ENCODE measurements at places on chromosomes 7 and 10.
A peak's percentile ranks its signal among the peaks of the same experiment; 100 is the strongest.

DNA sequence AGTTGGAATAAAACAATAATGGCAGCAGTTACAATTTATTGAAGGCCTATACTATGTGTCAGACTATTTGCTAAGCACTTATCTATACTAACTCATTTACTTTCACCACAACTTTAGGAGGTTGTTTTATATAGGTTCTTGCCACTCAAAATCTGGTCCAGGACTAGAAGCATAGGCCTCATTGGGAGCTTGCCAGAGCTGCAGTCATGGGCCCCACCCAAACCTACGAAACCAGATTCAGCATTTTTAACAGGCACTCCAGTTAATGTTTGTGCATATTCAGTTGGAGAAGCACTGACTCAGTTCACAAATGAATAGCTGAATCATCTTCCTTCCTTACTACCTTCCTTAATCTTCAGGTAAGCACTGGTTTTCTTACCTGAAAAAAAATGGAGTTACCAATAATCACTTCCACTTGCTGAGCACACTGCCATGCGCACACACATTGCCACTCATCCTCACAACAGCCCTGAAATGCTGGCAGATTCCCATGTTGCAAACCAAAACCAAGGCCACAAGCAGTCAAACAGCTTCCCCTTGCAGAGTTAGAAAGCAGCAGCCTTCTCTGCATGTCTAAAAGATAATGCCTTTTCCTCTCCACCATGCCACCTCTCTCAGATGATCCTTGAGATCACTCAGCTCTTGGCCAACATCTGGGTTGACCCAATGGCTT is 122.4 kb downstream of the SLC16A9 start:
- DNase-seq = no peak

DNA sequence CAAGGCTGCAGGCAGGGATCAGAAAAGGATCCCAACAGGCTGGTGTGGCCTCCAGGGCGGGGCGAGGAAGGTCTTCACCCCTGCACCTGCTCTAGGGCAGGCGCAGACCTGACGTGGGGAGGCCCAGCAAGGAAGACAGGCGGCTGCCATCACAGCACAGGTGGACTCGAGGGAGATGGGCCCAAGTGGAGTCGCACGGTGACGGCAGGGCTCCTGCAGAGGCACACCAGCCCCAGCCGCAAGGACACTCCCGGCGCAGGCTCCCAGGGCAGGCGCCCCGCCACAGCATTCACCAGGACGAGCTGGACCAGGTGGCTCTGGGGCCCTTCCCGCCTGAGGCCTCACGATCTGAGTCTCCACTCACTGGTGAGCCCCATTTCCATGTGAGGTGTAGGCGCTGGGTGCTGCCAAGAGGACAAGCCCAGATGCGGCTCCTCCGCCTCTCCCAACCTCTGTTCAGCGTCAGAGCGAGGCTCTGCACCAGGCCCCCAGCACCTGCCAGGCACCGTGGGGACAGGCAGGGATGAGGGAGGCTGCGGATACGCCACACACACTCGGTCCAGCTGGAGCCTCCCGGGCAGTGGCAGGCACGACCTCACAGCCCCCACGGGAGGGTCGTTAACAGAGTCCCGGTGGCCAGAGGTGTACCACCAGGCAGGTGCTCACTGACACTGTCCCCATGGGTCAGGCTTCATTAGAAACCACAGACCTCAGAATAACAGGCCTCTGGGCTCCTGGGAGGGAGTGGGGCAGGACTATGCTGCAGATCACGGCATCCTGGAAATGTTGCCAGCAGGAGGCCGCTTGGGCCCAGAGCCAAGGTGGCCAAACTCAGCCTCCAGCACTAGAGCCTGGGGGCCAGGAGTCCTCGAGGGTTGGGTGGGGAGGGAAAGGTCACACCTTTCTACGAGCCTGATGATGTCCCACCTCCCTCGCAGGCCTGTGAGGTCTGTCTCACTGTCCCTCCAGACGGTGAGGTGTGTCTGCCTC is 111.6 kb downstream of the MAD1L1 start:
- DNase-seq = no peak

- DNase-seq = no peak
Observed at GRCh38 chr7:37176079-37176478, 272.6 kb downstream of the ELMO1 start.

DNA sequence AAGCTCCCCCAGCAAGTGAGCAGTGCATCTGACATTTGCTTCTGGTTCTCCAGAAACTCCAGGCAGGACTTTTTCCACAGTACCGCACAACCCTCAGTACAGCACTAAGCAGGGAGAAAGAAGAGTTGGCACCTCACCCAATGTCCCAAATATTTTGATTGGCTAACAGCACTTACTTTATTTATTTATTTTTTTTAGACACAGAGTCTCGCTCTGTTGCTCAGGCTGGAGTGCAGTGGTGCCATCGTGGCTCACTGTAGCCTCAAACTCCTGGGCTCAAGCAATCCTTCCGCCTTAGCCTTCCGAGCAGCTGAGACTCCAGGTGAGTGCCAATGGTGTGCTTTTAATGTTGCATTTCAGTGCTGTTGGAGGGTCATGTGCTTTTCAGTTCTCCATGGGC is 200.3 kb upstream of the ZMIZ1 start:
- no peak for DNase-seq

DNA sequence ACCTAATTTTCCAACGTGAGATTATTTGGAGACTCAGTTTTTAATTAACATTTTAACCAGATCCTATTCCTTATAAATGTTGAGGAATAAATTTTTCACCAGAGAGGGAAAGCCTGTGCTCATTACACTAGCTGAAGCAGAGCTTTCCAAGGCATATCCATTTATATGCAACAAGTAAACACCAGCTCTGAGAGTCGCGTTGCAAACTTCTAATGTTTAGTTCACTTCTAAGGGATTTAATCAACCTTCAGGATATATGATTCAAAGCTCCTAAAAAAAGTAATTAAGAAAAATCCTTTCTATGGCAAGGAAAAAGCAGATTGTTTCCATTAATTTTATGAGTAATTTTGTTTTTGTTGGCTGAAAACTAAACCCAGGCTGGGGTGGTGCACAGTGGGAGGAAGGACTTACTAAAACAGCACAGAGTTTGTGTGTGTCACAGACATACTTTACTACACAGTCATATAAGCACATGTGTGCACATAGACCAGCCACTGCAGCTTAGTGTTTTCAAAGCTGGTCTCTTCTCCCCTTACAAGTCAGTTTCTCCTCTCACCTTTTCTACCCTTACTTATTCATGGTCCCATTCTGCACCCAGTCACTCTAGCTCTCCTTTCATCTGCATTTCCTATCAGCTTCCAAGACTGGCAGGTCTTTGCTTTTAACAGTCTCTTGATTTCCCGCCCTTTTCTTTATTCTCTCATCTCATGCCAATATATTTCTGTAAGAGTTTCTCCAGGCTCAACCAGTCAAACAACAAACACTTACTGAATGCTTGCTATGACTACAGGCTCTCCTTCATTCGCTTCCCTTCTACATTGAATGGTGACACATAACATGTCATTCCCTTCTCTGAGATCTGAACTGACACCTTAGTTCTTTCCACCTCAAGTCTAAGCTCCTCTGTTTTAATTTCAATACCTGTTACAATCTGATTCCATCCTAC is 81.1 kb upstream of the FZD1 start:
- no peak for DNase-seq

- DNase-seq = no peak
Observed at GRCh38 chr10:114336823-114337509, 67.3 kb downstream of the AFAP1L2 start.

DNA sequence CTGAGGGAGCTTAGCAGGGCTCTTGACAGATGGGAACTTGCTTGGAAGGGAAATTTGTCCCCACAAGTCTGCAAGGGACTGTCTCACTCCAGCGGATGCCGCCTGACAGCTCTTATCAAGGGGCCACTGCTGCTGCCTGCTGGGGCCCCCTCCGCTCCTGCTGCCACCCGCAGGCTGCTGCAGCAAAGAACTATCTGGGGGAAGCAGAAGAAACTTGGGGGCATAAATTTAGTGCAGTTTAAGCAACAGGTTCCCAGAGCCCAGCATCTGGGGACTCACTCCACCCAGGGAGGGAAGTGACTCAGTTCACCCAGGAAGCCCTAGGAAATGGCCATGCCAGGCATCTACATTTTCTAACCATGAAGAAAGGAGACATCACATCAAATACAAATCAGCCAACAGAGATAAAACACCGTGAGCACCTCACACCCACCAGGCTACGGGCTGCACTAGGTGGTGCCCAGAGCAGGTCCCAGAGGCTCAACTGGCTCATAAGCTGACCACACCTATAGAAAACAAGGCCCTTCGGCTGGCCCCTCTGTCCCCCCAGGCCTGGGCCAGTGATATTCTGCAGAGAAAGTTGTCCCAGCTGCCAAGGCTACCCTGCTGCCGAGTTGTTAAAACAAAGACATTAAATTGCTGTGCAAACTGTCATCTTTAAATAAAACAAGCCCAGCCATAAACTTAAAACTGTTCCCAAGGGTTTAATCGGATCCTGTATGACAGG is 3.7 kb downstream of the RGS10 start:
- peak; percentile 73 for DNase-seq

DNA sequence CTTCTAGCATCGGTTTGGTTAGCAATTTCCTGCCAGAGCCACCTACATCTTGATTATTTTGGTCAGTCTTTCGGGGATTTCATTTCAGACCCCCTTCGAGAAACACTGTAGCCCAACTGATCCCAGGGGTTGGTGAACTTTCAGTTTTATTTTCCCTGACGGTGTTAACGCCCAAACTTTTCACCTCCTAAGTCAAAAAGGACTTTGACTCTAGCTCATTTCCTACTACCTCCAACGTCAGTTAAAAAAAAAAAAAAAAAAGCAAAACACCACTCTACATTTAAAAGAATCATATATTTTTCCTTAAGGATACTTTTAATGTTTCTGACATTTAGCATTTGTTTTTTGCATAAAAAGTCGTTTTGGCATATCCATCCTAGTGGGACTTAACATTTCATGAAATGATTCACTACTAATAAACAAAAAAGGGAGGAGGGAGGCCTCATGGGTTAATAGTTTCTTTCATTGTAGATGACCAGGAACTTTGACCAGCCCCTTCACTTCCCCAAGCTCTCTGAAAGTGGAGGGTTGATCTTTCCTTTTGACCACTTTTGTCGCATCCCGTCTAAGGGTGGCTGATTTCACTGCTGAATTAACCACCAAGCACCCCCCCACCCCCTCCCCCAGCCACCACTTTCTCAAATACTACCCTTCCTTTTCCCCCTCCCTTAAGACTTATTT is 764 bp upstream of the TCF7L2 start:
- no peak for DNase-seq

DNA sequence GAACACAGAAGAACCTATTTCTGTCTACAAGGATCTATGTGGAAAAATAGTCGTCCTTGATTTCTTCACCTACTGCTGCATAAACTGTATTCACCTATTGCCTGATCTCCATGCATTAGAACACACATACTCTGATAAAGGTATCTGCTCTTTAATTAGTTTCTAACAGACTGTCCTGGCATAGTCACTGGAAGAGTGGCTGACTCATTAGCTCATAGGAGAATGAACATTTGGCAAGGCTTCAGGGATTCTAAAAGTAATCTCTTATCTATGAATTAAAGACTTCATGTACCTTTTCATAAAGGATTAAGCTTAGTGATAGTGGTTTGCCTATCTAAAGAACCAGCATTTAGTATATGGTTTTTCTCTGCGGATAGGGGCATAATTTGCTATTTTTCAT is 4.1 kb downstream of the NHLRC2 start:
- no peak for DNase-seq

DNA sequence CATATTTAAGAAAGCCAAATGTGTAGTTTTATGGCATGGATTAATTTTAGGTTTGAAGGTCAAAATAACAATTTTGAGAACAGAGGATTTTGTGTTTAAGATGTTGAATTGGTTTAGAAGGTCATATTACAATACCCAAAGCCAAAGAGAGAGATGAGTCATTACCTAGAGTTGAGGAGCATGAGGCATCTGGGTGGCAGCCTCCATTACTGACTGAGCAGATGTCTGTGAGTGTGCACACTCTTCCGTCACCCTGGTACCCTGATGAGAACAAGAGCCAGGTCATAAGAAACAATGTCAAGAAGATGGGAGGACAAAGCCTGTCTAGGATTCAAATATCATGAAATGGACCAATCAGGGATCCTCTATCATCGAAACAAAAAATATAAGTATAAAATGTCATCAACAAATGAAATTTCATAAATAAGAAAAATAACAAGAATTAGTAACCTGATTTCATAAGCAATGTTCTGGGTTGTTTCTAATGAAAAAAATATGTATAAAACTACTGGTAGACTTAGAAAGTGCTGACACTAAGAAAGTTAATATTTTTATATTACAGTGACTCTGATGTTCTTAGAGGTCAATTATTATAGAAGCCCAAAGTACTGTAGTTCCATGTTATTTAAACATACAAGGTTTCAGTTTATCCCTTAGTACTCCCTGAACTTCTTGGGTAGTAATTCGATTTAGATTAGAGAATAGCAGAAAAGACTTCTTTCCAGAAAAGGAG is 20.0 kb downstream of the CUBN start:
- no peak for DNase-seq

GRCh38 chr10:12251581-12251980 is 55.6 kb downstream of the CDC123 start:
- no peak for DNase-seq

- no peak for DNase-seq
Observed at GRCh38 chr10:15814565-15814964, 45.7 kb downstream of the MINDY3 start.

- DNase-seq = no peak
Observed at GRCh38 chr7:126370038-126370668, 882.6 kb downstream of the GRM8 start.

GRCh38 chr7:115379321-115379720 is 457.4 kb downstream of the MDFIC start:
- no peak for DNase-seq

DNA sequence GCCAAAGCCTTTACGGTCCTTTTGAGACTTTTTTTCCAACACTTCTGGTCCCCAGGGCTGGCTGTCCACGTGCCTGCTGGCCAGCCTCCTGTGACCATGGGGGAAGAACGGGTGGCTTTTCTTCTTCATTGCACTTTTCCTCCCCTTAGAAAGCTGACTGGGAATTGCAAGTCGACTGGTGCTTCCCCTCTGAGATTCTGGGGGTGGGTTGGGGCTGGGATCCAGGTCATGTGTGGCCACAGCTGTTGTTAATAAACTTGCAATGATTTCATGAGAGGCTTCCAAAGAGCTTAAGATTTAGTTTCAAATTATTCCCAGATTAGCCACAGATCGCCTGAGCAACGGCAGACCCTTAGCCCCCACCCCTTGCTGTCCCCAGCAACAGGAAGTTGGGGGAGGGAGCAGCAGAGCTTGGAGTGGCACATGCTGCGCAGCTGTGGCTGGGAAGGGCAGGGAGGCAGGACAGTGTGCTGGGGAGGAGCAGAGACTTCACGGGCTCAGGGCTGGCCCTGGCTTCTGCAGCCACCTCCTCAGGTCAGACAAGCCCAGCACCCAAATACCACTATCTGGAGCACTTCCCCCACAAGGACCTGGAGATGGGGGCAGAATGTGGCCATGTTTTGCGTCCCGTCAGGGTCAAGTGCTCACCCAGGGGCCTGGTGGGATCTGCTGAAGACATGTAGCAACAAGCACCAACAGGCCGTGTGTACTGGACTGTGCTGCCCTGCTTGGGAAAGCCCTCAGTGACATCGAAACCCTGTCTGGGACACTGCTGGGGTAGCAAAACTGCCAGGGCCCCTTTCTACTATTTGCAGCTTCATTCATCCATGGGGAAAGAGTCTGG is 147.1 kb downstream of the RNF216 start:
- no peak for DNase-seq

- DNase-seq = no peak
Observed at GRCh38 chr10:96124230-96125141, 5.6 kb upstream of the ZNF518A start.

GRCh38 chr7:114830952-114831351 is 90.9 kb upstream of the MDFIC start:
- DNase-seq = no peak

Data from activated naive CD4-positive, alpha-beta T cell treated with anti-CD3 and anti-CD28 coated beads, Interleukin-2, amount 50 U/mL, for 72 hours (primary cell).